ENCODE measurements at places on chromosomes 7 and 10.

GRCh38 chr7:26553128-26553527 lies 261.5 kb downstream of the SNX10 start:
- no peak for DNase-seq

GRCh38 chr7:140610204-140611165 lies 30.1 kb downstream of the DENND2A start:
- DNase-seq: peak; percentile 63

DNA sequence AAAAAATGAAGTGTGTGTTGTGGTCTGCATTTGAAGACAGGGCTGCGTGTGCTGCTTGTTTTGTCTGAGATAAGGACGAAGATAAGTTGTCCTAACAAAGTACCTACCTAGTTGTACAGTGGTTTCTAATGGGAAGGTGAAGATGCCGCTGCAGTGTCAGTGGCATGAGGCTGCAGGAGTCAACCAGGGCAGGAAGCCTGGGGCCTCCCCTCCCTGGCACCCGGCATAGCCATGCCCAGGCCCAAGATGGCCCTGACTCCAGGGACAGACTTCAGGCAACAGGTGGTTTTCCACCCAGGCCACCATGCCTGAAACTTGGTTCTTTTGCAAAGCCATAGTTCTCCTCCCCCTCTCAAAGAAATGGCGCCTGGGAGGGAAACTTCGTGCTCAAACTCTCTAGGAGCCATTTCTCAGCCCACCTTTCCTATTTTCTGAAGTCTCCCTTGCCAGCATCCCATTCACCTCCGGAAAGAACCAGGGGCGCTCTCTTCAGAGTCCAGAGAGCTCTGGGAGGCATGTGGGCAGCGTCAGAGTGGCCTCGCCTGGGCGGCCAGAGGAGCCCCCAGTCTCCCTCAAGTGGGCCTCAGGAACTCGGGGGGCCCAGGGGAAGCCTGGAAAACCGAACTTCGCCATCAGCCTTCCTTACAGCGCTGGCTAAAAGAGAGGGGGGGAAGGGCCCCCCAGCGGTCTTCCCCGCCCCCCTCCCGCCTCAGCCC lies 2.1 kb upstream of the KAT6B start:
- DNase-seq: no peak

GRCh38 chr10:96130326-96130995 lies 364 bp downstream of the ZNF518A start:
- peak; percentile 33 for DNase-seq

DNA sequence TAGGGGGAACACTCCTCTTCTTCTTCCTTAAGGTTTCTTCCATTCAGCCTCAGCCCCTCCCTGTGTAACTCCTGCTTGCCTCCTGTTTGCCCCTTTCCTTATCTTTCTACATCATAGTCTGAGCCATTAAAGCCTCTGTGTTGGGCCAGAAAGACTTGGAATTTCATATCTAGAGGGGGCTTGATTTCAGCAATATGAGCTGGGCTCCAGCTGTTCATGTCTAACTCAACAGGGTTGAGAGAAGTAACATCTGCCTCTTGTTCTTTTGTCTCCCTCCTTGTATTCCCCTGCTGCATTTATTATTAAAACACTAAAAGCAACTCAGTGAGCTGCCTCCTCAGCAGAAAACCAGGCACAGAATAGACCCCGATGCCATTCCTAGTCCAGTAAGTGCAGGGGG lies 17.6 kb downstream of the SEC24C start:
- no peak for DNase-seq

DNA sequence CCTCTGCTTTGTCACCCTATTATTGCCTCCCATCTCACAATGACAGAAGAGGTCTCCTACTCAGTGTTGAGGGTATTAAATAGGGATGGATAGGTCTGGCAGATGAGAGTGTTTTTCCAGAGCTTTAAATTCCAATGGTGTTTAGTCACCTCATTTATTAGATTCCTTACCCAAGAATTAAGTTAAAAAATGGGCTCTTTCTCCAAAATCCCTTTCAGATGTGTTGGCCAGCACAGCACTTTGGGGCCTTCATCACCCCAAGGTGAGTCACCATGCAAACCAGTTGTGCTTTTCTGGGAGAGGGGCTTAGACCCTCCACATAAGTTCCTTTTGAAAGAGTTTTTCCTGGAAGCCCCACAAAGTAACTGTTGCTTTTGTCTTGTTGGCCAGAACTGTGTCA lies 78.4 kb downstream of the CYP26A1 start:
- no peak for DNase-seq

DNA sequence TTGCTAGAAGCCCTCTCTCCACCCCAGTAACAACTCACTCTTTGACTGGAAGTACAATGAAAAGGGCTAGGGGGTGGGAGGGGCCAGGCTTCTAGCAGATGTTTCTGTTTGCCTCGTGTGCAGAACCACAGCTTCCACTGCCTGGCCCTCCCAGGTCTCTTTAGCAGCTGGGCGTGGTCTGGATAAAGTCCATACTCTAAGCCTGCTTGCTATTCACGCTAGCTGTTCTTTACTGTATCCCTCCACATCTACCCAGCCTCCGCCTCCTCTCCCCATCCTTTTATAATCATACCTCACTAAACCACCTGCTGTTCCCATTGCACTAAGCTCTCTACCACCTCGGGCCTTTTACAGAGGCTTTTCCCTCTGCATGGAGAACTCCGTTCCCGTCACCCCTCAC lies 288.8 kb downstream of the CAMK1D start:
- DNase-seq: no peak

- no peak for DNase-seq
Measured at GRCh38 chr7:12694817-12695216, 7.4 kb downstream of the ARL4A start.

DNA sequence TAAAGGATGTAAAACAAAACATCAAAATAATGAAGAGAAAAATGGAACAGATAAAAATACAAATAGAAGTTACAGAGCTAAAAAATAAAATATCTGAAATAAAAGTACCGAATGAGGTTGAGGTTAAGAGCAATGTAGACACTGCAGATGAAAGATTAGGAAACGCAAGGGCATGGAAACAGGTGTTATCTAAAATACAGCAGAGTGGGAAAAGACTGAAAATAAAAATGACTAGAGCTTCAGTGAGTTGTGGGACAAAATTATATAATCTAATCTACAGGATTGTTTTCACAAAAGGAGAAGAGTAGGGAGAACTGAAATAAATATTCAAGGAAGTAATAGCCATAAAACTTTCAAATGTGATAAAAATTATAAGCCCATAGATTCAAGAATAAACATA lies 123.8 kb downstream of the PTEN start:
- DNase-seq: no peak

DNA sequence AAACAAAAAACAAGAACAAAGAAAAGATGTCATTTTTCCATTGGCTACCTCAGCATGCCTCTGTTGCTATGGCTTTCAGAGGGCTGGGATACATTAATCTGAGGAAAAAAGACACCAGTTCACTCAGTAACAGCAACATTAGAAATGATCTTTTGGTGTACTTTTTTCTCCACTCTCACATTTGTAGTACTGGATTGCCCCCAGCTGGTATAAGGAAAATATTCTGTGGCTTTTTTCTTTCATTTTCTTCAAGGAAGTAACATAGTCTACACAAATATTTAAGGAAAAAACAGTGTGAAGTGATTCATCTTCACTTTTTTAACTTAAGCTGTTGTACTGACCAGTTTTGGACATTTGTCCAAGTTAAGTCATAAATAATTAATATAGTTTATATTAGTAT lies 482.3 kb downstream of the SORCS1 start:
- no peak for DNase-seq

GRCh38 chr10:92356041-92356440 lies 65.1 kb downstream of the MARCHF5 start:
- DNase-seq: no peak

DNA sequence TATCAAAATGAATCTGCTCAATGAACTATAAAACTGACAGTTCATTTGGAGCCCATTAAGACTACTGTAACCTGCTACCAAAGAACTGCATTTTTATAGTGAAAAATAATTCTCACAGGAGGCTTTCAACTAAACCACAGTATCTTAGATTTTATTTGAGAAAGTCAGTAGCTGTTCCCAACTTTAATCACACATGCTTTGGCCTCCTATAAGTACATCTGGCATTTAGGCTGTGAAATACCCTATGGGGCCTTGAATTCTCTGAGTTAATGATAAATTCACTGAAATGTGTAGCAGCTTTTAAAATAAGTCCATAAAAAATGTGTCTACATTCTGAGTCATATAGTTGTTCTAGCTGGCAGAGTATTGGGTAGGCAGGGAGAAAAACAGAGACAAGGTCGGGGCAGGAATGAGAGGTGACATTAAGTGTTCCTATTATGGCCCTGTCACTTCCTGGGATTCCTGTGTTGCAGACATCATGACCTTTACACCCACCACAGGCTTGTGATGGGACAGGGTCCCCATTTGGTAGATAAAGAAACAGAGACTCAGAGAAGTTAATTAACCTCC lies 588.8 kb downstream of the REEP3 start:
- DNase-seq: no peak

GRCh38 chr10:93815304-93816096 lies 57.8 kb downstream of the LGI1 start:
- DNase-seq: no peak

GRCh38 chr7:129053938-129054437 lies 923 bp downstream of the TNPO3 start:
- DNase-seq: no peak

DNA sequence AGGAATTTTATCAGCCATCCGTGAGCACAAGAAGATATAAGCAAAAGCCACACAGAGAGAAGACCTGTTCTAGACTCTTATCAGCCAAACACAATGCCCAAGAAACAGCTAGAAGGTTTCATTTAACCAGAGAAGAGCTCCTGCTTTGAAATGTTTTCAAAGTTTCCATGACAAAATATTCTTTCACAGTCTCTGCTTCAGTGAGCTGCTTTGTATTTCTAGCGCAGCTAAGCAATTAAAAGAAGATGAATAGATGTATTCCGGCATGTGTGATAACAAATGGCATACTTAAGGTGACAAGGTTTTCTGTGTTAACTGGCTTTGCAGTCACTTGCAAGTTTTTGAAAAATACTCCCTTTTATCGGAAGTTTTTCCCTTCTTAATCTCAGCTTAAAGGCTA lies 78.9 kb upstream of the NXPH1 start:
- no peak for DNase-seq

DNA sequence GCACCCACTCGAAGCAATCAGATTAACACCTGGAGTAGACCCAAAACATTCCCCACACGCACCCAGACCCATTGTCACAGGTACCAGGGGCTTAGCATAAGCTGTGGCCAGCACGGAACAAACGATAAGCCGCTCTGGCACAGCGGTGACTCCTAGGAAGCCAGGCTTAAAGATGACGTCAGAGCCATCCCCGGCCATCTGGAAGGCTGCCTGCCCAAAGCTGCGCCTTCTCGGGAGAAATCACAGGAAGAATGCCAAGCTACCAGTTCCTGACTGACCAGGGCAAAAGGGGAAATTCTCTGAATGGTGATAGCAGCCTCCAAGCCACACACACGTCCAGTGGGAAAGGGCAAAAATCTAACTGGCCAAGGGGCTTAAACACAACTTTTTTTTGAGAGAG lies 13.0 kb upstream of the WIPI2 start:
- peak; percentile 69 for DNase-seq

DNA sequence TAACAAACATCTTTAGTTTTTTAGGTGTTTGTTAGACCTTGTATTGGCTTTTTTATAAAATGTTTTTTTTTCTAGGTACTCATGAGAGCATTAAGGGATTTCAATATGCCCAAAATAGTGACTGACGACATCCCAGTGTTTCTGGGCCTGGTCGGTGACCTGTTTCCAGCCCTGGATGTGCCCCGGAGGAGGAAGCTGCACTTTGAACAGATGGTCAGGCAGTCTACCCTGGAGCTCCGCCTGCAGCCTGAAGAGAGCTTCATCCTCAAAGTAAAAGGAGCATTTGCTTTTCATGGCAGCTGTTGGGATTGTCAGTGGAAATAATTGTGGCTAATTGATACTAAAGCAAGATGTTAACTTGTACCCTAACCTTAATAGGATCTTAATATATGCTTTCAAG lies 161.5 kb downstream of the DNAH11 start:
- no peak for DNase-seq

GRCh38 chr7:135095450-135095849 lies 52.4 kb upstream of the TMEM140 start:
- no peak for DNase-seq

GRCh38 chr7:39616138-39616537 lies 7.2 kb upstream of the RALA start:
- DNase-seq: no peak

- no peak for DNase-seq
Measured at GRCh38 chr10:27407271-27407670, 96.8 kb upstream of the RAB18 start.

DNA sequence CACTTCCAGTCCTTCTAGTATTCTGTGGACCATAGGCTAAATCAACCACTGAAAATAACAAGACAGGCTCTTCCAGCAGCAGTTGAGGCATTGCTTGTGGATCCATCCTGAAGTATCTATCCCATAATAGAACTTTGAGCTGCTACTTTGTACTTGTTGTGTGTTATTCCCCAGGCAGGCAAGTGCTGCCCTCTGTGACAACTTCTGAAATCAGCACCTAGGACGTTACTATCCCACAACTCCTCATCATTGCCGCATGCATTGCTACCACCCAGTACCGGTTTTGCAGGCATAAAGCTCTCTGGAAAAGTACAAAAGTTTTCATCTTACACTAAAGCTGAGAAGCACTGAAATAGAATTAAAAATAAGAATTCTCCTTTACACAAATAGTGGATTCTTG lies 145.3 kb downstream of the HTR7 start:
- DNase-seq: no peak

- no peak for DNase-seq
Measured at GRCh38 chr7:1843271-1843861, 173.3 kb downstream of the ELFN1 start.

Data from D721Med (cell line).